ENCODE measurements at places on chromosomes 2 and 18.
A peak's percentile ranks its signal among the peaks of the same experiment; 100 is the strongest.

DNA sequence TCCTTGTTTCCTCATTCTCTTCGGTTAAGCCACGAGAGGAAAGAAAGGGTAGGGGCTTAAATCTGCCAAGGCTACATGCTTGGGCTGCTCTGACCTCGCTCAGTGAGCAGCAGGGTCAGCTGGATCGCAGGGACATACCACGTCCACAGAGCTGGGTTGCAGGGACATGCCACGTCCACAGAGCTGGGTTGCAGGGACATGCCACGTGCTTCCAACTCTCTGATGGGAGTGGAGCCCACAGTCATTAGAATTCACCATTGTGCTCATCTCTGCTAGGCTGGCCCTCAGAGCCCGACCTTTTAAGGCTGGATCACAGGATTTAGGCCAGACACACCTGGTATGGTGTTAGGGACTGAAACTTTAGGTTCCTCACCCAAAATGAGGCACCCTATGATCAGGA lies 107.4 kb upstream of the SEC11C start:
- DNase-seq, result no peak

DNA sequence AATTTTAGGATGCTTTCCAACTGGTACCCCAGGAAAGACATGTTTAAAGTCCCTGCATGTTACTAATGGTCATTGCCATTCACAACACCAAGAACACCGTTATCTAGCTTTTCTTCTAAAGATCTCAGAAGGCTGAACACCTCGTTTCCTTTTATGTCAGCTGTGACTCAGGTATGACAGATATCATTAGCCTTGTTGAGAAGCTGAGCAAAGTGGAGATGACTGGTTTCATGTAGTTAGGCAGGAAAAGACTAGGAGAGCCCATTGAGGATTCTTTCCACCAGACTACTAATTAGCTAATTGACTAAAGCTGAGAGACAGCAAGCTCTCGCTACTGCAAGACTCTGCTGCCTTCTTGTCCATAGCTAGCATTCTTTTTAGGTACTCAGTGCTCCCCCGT lies 32.0 kb upstream of the ARL5A start:
- DNase-seq, result no peak

- no peak for DNase-seq
Observed at GRCh38 chr2:214774108-214774507, 35.4 kb downstream of the BARD1 start.

GRCh38 chr2:70111752-70112591 lies 24.7 kb downstream of the PCBP1 start:
- no peak for DNase-seq

DNA sequence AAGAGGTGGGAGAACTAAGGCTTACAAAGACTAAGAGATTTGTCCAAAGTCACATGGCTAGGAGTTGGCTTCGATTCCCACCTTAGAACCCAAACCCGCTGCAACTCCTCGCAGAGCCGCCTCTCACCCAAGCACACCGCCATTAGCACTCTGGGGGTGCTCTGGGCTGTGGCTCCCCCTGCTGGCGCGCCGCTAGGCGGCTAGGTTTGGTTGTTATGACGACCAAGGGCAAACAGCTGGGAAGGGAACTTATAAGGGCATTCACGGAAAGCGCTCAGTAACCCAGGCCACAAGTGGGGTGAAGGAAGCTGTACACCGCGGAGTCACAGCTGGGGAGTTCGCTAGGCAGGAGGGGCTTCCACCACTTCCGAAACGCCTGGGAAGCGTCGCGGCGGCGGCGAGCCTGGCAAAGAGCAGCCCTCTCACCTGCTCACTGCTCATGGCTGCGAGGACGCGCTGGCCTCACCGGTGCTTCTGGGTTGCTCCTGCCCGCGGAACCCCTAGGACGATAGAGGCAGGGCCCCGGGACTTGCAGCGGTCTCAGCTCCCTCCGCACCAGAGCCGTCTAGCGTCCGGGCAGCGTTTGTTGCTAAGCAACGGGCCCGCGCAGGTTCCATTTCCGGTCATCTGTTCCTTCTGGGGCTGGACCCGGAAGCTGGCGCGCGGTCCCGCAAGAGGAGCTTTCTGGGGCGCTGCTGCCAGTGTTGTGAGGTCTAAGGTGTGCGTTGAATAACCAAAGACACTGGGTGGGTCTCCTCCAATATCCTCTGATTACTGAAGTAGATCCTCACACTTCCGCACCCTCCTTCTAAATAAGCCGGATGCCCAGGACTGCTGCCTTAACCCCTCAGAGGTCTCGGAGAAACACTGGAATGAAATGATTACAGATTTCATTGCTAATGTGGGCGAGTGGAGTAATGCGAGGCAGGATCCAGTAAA lies at the start of gene DNAH7:
Gene DNAH7 (minus strand): TSS at position 567 of the 939 bp plus-strand sequence. CDS start 126 bp downstream, at position 441.
- peak; percentile 94 for DNase-seq

GRCh38 chr2:129605646-129606045 lies 373.8 kb upstream of the RAB6C start:
- DNase-seq, result no peak

DNA sequence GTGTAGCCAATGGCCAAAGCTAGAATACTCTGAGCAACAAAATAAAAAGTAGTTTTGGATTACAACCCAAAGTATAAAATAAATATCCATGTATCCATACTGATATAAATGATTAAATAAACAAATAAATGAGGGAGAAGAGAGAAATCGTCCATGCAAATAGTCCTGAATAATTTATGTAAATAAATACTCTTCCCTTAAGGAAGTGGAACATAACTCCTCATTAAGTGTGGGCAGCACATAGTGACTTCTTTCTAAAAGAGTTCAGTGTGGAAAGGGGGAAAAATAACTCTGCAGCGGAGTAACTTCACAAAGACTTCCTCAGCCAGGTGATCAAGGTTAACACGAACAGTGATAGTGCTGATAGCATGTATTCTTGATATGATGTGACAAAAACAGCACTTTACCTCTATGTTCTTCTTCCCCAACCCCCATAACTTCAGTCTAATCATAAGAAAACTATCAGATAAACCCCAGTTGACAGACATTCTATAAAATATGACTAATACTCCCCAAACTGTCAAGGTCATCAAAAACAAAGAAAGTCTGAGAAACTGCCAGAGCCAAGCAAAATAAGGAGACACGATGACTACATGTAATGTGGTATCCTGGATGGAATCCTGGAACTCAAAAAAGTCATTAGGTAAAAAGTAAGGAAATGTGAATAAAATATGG lies 30.7 kb downstream of the METTL8 start:
- DNase-seq, result no peak

DNA sequence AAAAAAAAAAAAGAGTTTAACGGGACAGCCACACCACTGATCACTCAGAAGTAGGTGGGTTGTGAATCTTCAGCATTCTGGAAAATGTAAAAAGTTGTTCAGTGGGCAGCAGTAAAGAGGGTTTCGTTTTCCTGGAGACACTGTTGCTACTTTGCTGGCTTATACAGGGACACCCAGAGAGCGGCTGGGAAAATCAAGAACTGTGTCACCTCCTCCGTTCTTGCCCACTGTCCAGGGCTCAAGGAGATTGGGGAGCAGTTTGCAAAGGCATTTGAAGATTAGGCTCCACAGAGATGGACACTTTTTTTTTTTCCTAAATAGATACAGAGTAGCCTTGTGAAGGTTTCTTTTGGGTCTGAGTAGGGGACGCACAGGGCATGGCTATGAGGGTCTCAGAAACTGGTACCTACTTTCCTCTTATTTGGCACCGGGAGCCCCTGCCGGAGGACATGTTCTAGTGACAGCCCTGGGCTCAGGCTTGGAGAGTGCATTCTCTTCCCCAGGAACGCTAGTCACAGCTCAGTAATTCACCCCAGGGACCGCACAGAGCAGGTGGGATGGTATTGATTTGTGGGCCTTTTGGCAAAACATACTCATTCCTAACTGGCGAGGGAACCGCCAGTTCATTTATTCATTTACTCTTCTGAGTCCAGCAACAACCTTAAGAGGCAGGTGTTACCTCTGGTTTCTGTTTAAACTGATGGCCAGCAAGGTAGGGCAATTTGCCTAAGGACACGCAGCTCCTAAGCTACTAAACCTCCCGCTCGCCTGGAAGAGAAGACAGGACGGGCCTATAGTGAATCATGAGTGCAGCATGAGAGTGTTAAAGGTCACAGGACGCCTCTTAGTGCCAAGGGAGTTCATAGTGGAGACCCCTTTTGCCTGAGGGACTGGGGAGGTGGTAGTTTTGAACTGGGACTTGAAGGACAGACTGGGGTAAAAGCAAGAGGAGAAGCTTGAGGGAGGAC lies 53.1 kb downstream of the HPCAL1 start:
- no peak for DNase-seq

DNA sequence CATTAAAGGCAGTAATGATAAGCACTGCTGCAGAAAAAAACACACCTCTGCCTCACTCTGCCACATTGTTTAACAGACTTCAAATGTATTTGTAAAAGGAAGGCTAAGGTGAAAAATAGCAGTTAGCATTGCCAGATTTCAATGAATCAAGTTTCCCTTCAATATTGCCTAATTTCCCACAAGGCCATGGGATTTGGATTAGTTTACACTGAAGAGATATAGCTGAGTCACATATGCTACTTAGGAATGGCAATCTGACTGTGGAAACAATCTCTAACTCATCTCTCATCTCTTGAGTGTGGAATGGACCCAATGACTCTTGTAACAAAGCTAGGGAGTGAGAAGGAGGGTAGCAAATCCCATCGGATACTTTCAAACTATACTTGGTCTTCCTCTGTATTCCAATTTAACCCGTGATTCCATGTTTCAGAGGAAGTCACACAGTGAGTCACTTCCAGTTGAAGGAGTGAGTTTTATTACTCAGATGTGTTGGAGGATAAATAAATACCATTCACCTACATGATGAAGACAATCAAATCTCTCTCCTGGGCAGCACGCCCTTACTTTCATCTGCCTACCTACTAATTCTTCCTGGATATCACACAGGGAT lies 5.1 kb downstream of the B4GALT6 start:
- no peak for DNase-seq

GRCh38 chr18:68178921-68179320 lies 536.0 kb downstream of the TMX3 start:
- DNase-seq, result no peak

DNA sequence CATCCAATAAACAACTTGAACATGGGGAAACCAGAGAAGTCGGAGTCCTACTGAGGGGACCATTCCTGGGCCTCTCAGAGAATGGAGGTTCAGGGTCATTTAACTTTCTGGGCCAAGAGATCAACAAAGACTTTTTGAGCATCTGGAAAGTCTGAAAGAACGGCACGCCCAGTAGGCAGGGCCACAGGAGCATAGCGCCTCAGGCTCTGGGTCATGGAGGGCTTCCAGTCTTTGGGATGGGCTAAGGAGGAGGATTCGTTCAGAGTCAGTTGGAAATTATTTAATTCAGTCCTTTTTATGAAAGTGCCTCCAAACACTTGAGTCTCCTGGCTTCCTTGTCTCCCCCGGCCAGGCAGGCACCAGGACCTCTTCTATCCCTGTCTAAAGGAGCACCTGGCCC lies 101.1 kb upstream of the GLI2 start:
- DNase-seq, result no peak

DNA sequence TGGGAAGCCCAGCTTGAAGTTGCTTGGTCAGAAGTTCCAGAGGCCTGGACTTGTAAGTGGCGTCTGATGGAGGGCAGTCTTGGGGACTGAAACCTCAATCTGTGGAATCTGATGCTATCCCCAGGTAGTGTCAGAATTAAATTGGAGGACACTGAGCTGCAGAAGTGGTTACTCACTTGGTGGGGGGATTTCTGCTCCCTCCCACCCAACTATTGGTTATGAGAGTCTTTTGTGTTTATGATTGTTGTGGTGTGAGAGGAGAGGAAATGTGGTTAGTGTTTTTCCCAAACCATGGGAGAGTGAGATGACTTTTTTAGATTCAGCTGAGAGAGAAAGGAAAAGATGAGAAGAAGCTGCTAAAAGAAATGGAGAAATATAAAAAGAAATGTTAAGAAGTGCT lies 12.8 kb downstream of the ZBTB14 start:
- no peak for DNase-seq

DNA sequence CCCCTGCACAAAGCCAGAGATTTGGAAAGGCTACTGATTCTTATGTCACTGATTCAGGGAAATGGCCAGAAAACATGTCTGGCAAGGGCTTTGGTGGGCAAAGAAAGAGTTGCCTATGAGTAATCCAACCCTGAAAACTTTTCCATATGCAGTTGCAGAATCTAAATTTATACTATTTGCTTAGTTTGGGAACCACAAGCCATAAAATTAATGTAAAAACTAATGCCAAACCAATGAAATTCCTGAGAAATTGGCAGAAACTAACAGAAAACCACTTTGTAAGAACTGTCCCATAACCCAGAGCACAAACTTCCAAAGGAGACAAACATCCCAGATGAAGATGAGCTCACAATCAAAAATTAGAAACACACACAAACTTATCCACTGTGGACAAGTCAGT lies 48.8 kb downstream of the TCF4 start:
- no peak for DNase-seq

GRCh38 chr2:229064749-229065148 lies 206.3 kb downstream of the PID1 start:
- DNase-seq, result no peak

DNA sequence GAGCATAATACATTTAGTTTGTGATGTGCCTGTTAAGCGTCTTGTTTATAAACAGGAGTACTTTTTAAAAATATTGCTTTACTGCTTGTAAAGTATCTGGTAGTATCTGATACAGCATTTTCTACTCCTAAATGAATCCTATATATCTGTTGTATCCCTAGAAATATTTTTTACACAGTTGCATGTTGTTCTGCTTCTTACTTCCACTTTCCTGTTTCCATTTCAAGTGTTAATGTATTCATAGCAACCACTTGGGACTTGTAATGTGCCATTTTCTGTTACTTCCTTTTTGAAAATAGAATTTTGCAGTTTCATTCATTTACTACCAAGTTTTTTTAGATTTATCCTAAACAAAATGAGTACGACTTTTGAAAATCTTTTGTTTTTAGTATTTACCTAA lies 24.9 kb downstream of the CCNT2 start:
- peak; percentile 10 for DNase-seq

Measured in GM06990 (cell line).